ENCODE measurements at places on chromosomes 4 and X.

DNA sequence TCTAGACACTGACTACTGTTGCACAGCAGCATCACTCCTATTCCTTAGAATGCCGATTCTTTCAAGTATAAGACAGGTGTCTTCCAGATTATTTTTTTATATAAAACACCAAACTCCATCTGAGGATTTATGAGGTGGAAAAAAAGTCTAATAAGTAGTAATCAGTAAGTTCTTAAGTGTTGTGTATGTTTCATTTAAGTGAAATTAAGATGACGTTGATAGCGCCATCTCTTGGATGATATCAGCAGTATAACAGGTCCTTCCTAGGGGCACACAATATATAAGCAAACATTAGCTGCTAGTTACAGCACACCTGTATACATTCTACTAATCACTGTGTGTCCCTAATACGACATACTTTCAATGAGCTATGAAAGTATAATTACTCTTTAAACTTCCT is 99.6 kb upstream of the STS start:
- no peak overlapping the region for H3K27ac ChIP-seq
- no peaks in the 10 kb centered on the region for H3K4me1 ChIP-seq
- no peak for DNase-seq
- H3K4me3 ChIP-seq = no peak overlapping the region
- no peaks in the 10 kb centered on the region for H3K27me3 ChIP-seq

GRCh38 chr4:17426222-17426621 is 85.7 kb downstream of the QDPR start:
- H3K27me3 ChIP-seq = no peaks in the 10 kb centered on the region
- H3K4me1 ChIP-seq = no peaks in the 10 kb centered on the region
- H3K36me3 ChIP-seq = no peaks in the 10 kb centered on the region
- DNase-seq = no peak
- no peak overlapping the region for H3K27ac ChIP-seq

DNA sequence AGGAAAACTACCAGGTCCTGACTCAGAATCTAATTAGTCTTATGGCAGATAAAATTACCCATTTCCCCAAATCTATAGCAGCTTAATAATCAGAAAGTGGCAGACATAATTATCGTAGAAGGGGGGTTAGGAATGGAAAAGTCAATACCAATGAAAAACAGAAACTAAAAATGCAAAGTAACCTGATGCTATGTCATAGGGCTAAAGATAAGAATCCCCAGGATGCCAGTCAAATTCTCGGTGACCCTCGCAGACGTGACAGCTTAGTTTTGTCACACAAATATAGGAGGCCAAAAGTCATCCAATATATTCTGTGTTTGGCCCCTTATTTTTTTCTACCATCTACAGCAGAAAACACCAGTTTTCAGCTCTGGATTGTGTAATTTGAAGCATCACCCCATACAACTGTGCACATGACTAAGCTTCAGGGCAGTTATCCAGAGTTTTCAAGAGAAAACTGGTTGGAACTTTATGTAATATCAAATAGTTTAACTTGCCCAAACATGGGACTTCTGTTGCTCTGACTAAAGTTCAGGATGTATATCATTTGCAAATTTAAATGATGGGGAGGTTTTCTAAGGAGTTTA is 30.9 kb downstream of the RASSF6 start:
- H3K4me1 ChIP-seq = no peaks in the 10 kb centered on the region
- no peak overlapping the region for H3K4me3 ChIP-seq
- no peak for DNase-seq
- H3K36me3 ChIP-seq = no peaks in the 10 kb centered on the region

GRCh38 chr4:111628437-111628836 is 516.8 kb upstream of the FAM241A start:
- no peaks in the 10 kb centered on the region for H3K4me1 ChIP-seq
- H3K4me3 ChIP-seq = no peak overlapping the region
- H3K27ac ChIP-seq = no peak overlapping the region

GRCh38 chrX:106397788-106398538 is 213.8 kb upstream of the RADX start:
- no peaks in the 10 kb centered on the region for H3K36me3 ChIP-seq
- no peak overlapping the region for H3K27ac ChIP-seq
- no peak overlapping the region for H3K4me3 ChIP-seq
- DNase-seq = no peak
- no peaks in the 10 kb centered on the region for H3K27me3 ChIP-seq

GRCh38 chr4:95640311-95640710 is 91.5 kb upstream of the UNC5C start:
- H3K4me1 ChIP-seq = no peaks in the 10 kb centered on the region
- H3K27ac ChIP-seq = no peak overlapping the region
- no peak for DNase-seq
- H3K36me3 ChIP-seq = no peaks in the 10 kb centered on the region
- no peaks in the 10 kb centered on the region for H3K27me3 ChIP-seq
- H3K4me3 ChIP-seq = no peak overlapping the region

DNA sequence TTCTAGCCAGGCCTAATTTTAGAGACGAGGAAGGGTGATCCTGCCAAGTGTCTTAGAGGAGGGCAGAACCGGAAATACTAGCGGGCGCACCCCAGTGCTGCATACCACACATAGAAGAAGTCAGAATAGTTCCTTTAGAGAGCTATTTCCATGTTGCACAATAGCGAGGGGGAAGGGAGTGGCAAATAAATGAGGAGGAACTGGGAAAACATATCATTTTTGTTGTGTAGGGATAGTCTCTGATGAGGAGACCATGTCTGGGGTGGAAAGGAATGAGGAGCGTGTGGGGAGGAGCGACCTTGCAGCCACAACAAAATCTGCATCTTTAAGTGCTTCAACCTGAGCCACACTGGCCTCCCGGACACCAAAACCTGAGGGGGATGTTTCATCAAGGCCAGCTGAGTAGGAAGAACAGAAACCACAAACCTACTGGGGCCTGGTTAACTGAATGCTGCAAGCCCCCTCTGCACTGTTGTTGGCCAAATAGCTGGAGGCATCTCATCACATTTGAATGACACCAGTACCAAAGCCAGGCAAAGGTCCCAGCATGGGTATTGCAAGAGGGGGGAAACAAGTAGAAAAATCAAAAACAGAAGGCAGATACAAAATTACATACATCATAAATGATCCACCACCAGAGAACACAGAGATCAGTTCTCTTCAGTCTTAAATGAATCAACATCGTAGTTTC is 26.7 kb upstream of the C1QTNF7 start:
- no peaks in the 10 kb centered on the region for H3K36me3 ChIP-seq
- H3K27me3 ChIP-seq = no peaks in the 10 kb centered on the region
- peak; percentile 84 for DNase-seq
- H3K4me3 ChIP-seq = no peak overlapping the region
- H3K4me1 ChIP-seq = peaks cover 41% of the 10 kb centered on the region

DNA sequence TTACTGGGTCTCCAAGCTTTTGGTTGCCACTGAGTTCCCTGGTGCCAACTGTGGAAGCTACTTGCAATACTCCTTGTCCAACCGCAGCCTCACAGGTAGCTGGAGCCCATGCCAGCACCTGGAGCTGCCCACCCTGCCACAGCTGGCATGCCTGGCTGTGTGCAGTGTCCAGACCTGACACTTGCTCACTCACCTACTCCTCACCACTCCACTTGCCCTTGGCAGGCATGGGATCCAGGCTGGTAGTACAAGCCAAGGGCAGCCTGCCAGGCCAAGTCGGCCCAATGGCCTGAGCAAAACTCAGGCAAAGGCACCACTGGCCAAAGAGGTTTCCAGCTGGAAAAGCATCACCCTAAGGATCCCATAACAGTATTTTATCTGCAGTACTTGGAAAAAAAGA is 246.3 kb downstream of the PDGFC start:
- DNase-seq = no peak
- H3K27me3 ChIP-seq = no peaks in the 10 kb centered on the region
- no peaks in the 10 kb centered on the region for H3K4me1 ChIP-seq
- no peak overlapping the region for H3K27ac ChIP-seq
- H3K4me3 ChIP-seq = no peak overlapping the region

- H3K27me3 ChIP-seq = no peaks in the 10 kb centered on the region
- H3K4me1 ChIP-seq = no peaks in the 10 kb centered on the region
- no peak overlapping the region for H3K4me3 ChIP-seq
- no peak for DNase-seq
- H3K27ac ChIP-seq = no peak overlapping the region
Measured at GRCh38 chr4:35800669-35801068, 443.6 kb downstream of the ARAP2 start.
